HFF-Myc (cell line): ENCODE measurements at places on chromosomes 6 and 20.
A peak's percentile ranks its signal among the peaks of the same experiment; 100 is the strongest.

GRCh38 chr6:157879034-157879872, 56.2 kb downstream of the SNX9 start:
- no peak for DNase-seq

- no peak for DNase-seq
Measured at GRCh38 chr6:12538881-12539357, 177.6 kb upstream of the PHACTR1 start.

- peak; percentile 10 for DNase-seq
Measured at GRCh38 chr6:135088818-135089809, 34.5 kb upstream of the HBS1L start.

DNA sequence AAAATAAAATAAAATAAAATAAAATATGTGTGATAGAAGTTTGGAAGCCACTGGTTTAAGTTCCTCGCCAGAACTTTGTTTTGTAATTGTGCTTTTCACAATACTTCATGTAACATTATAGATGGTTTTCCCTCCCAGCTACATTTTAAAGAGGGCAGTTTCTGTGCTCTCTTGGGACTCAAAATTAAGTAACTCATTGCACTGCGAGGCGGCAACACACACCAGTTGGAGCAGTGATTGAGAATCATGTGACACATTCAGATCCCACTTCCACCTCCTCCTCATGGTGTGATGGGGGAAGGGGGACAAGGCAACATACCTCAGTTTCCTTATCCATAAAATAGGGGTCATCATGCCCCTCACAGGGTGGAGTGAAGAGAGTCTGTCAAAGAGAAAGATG, 7.5 kb downstream of the C2 start:
- no peak for DNase-seq

DNA sequence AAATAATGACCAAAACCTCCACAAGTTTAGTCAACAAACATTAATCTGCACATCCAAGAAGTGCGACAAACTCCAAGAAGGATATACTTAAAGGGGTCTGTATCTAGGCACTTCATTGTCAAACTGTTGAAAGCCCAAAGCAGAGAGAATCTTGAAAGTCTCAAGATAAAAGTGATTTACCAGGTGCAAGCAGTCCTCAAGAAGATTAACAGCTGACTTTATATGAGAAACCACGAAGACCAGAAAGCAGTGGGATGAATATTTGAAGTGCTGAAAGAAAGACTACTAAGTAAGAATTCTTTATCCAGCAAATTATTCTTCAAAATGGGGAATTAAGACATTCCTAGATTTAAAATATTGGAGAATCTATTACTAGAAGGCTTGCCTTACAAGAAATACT, 58.4 kb upstream of the BLCAP start:
- DNase-seq, result no peak

DNA sequence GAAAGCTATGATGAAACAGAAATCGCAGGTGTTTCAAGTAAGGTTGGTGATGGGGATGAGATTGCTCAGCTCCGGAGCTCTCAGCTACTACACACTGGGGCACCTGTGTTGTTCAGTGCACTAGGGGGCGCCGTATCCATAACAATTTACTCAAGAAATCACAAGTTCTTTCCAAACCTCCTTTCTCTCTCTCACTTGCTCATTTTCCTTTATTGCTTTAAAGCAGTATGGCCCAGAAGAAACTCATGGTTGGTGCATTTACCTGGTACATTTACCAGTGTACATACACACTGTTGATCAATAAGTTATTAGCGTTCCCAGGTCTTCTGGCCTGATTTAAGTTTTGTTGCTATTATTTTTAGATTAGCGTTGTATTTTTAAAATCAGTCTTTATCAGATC, 235.2 kb upstream of the TAB2 start:
- DNase-seq, result peak; percentile 51

DNA sequence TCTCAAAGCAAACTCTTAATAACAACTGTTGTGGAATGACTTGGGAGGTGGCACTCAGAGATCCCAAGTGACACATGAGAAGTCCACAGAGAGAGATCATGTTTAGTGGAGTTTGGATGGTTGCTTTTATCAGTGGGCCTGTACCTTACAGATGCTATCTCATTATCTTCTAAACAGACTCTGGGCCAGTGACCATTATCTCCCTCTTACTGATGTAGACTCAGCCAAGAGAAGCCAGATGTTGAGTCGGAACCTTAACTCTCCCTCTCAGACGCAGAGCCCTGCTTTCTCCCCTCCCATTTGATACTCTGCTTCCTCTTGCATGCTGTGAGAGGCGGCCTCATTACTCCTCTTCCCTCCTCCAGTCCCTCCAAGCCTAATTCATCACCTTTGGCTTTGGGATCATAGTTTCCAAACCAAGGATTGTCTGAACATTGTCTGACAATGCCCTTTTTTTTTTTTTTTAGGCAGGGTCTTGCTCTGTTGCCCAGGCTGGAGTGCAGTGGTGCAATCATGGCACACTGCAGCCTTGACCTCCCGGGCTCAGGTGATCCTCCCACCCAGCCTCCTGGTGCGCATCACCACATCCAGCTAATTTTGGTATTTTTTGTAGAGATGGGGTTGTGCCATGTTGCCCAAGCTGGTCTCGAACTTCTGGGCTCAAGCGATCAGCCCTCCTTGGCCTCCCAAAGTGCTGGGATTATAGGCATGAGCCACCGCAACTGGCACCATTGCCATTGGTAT, 4.5 kb upstream of the DDR1 start:
- DNase-seq, result no peak

DNA sequence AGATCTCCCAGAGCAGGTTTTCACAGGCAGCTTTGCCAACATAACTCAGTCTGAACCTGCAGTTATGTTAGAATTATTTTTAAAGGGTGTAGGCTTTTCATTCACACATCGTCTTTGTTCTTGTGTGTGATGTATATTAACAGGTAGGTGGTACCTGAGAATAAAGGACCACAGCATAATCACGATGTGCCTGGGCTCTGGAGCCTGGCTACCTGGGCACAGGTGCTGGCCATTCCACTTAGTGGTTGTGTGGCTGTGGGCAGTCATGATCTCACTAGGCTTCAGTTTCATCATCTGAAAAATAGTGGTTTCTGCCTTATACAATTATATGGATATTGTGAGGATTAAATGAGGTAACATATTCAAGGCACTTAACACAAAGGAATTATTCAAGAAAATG, 6.4 kb downstream of the CD109 start:
- no peak for DNase-seq

DNA sequence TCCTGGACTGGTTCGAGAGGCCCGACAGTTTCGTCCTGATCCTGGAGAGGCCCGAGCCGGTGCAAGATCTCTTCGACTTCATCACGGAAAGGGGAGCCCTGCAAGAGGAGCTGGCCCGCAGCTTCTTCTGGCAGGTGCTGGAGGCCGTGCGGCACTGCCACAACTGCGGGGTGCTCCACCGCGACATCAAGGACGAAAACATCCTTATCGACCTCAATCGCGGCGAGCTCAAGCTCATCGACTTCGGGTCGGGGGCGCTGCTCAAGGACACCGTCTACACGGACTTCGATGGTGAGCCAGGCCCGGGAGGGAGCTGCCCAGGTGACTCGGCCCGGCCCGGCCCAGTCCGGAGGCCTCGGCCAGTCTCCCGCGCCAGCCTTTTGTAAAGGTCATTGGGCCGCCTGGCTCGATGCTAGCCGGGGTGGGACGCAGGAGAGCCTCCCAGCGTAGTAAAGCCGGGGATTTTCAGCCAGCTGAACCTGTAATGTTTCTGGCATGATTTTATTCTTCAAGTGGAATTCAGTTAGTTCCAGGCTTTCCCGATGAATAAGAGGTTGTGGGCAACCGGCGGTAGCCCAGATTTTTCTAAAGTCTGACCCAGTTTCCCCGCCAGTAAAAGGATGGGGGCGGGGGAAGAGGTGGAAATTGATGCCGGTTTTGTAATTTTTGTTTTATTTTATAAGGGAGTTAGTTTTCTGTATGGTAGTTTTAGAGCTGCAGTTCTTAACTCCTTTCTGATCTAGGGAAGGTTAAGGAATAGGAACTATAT, 1.4 kb downstream of the PIM1 start:
- DNase-seq, result no peak

DNA sequence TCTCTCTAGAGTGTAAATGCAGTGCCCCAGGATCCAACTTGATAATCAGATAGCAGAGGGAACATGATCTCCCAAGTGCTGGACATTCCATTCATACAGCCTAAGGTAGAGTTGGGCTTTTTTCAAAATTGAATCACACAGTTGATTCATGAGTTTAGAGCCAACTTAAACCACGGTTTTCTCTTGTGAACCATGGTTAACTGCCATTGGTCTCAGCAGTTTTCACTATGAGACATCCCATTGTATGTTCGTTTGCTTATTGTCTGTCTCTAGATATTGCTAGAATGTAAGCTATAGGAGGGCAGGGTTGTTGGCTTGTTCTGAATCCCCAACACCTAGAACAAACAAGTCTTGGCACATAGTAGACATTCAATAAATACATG, 37.2 kb upstream of the TAF8 start:
- no peak for DNase-seq

GRCh38 chr6:16321341-16321710, 82.9 kb downstream of the GMPR start:
- DNase-seq, result no peak

- DNase-seq, result no peak
Measured at GRCh38 chr20:17648791-17649730, 33.0 kb downstream of the RRBP1 start.

DNA sequence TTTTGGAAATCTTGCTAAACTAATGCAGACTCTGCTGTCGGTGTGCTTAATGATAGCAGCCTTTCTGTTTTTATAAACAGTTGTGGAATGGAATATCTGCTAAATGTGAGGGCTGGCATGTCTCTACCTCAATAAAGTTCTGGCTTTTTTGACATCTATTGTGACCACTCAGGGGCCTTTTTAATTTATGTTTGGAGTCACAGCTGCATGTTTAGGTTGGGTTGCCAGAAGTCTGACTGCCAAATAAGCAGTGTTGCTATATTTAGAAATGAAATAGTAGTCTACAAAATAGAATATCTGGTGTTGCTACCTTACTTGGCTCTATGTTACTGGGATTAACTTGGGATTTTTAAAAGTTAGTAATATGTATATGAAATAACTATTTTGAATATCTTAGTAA, 125.1 kb upstream of the LOC128125822 start:
- no peak for DNase-seq

- no peak for DNase-seq
Measured at GRCh38 chr6:107144666-107145065, 29.4 kb upstream of the BEND3 start.

GRCh38 chr6:112842330-112842685, 495.2 kb downstream of the RFPL4B start:
- no peak for DNase-seq

DNA sequence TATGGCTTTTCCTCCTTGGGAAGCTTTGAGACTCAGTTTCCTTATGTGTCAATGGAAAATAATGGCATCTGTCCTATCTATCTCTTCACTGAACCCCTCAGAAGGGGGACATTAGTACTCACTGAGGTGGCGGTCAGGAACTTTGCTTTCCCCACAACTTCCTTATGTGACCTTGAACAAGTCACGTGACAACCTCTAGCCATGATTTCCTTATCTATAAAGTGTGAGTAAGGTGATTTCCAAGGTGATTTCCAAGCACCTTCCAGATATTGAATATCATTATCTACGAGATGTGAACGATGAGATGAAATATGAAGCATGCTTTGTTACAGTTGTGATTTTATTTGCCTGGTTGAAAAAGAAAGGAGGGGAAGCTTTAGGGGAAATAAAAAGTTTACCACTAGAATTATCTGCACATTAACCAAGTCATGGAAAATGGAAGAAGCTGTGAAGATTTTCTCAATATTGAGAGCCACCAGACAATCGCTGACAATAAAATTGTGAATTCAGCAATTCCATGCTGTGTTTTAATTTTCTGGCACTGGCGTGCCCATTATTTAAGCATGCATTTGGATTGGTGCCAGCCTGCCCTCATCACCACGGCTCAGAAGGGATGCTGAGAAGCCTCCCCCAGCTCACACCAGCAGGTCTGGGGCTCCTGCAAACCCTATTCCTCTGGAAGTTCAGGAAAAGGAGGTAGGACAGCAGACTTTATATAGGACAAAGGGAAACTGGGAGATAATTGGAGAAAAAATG, 255.3 kb downstream of the CD83 start:
- no peak for DNase-seq

GRCh38 chr6:113526553-113526952, 330.6 kb upstream of the MARCKS start:
- DNase-seq, result no peak

DNA sequence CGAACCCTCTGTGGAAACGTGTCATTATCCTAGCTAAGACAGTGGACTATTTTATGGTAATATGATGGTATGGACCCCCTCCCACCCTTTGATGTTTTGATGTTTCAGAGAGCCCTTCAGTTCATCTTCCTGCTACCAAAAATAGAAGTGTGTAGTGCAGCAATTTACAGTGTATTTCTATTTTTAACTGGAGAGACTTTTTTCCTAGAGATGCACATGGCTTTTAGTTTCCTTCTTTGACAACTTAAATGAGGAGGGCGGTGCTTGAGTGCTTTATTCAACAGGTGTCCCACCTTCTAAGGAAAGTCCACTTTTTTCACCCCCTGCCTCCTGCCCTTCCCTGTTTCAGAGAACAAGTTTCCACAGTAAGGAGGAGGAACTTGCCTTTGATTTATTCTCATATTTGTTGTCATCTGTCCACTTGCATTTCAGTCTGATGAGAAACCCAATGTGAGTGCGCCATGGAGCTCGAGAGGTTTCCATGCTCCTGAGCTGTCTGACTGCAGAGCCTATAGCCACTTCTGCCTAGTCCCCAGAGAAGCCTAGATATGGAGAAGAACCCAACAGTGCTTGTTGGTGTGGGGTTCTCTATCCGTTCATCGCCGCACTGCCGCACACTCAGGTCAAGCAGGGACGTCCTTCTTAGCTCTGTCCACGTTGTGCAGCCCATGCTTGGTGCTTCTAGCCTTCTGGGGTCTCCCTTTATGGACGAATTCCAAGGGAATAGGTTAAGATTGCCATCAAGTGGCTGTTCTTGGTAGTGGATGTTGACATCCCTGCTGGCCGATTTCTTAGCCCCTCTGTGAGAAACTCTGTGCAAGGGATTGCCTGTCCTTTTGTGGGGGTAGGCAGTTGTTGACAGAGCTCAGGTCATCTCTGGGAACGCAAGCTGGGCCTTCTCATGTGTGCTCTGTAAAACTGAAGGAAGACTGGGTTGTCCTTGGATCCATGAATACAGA, 144.2 kb downstream of the JARID2 start:
- no peak for DNase-seq

- DNase-seq, result no peak
Measured at GRCh38 chr20:50733644-50734349, 2.4 kb downstream of the PARD6B start.
